ENCODE measurements at places on chromosomes 13 and 19.
A peak's percentile ranks its signal among the peaks of the same experiment; 100 is the strongest.

DNA sequence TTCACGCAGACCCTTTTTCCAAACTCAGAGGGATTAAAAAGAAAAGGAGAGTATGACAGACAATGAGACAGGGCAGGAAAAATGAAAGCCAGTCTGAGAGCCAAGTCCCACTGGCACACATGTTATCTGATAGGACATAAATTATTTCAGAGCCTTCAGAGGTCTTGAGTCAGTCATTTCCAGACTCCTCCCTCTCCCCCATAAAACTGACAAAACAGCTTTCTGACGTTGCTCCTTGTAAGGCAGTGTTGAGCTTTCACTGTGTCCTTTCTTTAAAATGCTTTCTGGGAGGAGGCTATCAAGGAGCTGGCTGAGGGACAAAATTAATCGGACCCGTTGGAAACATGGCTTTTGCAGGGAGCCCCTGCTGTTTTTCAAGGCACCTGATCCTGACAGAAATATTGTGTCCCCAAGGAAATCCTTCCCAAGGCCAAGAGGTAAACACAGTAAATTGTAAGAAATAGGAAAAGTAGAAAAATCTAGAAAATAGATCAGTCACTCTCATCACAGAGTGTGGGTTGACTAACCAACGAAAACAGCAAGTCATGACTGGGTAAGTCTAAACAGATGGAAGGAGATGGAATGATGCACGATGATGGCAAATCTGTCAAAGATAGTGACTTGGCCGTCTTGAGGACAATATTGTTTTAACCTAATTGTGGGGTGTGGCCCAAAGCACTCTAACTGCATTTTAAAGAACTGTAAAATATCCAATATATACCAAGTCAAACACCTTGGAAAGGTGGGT lies 89.7 kb downstream of the DCT start:
- no peak for DNase-seq

DNA sequence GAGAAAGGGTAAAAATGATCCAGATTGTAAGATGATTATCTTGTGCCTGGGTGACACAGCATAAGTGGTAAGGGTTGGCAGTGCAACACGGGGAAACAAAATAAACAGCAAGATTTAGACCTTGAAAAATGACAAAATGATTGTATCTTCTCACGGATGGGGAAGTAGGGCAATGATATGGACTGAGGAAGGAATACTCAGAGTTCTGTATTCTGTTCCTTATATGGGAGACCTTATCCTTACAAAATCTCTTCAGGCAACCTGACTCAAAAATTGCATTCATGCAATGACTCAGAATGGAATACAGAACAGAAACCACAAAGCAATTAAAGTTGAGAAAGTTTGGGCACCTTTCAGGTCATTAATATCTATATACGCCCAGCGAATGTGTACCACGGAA lies 149.0 kb downstream of the HS6ST3 start:
- DNase-seq: no peak

DNA sequence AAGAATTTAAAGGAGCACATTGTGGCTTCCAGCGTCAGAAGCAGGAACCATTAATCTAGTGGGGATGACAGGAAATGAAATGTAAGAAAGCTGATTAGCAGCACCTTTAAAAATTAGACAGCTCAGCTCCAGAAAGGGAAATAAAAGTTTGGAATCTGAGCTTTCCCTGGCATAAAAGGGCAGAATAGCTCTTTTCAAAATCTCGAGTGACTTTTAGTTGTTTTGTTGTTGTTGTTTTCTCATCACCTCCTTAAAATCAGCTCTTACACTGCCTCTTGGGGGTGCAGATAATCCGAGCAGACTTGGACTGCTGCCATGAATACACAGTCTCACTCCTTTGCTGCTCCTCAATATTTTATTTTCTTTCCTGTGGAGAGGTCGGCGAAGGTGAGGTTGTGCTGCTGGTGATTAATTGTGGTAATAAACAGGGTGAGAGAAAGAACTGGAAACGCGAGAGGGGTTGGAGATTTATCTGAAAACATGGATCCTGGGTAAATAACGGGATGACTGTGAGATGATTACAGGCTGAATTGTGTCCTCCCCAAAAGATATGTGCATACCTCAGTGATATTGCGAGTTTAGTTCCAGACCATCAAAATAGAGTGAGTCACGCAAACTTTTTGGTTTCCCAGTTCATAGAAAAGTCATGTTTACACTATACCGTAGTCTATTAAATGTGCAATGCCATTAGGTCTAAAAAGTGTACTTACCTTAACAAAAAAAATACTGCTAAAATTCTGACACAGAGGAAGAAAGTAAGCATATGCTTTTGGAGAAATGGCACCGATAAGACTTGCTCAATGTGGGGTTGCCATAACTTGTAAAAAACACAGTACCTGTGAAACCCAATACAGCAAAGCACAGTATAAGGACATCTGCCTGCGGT lies 787.7 kb downstream of the UQCRFS1 start:
- no peak for DNase-seq

DNA sequence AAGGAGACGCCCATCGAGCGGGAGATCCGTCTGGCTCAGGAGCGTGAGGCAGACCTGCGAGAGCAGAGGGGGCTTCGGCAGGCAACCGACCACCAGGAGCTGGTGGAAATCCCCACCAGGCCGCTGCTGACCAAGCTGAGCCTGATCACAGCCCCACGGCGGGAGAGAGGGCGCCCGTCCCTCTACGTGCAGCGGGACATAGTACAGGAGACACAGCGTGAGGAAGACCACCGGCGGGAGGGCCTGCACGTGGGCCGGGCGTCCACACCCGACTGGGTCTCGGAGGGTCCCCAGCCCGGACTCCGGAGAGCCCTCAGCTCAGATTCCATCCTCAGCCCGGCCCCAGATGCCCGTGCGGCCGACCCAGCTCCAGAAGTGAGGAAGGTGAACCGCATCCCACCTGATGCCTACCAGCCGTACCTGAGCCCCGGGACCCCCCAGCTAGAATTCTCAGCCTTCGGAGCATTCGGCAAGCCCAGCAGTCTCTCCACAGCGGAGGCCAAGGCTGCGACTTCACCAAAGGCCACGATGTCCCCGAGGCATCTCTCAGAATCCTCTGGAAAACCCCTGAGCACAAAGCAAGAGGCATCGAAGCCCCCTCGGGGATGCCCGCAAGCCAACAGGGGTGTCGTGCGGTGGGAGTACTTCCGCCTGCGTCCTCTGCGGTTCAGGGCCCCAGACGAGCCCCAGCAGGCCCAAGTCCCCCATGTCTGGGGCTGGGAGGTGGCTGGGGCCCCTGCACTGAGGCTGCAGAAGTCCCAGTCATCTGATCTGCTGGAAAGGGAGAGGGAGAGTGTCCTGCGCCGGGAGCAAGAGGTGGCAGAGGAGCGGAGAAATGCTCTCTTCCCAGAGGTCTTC lies 7.1 kb downstream of the MISP start:
- no peak for DNase-seq

GRCh38 chr19:3618144-3618810 lies 8.3 kb downstream of the CACTIN start:
- peak; percentile 39 for DNase-seq

GRCh38 chr19:55373306-55373992 lies 3.2 kb upstream of the TMEM190 start:
- no peak for DNase-seq

DNA sequence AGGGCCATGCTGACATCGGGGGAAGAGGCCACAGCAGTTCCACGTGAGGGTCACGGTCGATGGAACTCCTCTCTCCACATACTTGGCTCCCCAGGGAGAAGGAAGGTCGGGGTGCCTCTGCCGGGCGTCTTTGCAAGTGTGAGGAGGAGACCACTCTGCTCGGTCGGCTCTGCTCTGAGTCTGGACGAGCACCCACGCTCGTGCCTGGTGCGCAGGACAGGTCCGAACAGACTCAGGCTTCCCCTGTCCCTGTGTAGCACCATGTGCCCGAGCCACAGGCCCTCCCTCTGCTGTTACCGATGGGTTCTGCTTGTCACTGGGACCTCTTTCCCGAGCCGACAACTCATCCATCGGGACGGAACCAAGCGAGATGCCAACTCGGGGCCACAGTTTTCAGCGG lies 35.1 kb downstream of the TMEM255B start:
- no peak for DNase-seq

DNA sequence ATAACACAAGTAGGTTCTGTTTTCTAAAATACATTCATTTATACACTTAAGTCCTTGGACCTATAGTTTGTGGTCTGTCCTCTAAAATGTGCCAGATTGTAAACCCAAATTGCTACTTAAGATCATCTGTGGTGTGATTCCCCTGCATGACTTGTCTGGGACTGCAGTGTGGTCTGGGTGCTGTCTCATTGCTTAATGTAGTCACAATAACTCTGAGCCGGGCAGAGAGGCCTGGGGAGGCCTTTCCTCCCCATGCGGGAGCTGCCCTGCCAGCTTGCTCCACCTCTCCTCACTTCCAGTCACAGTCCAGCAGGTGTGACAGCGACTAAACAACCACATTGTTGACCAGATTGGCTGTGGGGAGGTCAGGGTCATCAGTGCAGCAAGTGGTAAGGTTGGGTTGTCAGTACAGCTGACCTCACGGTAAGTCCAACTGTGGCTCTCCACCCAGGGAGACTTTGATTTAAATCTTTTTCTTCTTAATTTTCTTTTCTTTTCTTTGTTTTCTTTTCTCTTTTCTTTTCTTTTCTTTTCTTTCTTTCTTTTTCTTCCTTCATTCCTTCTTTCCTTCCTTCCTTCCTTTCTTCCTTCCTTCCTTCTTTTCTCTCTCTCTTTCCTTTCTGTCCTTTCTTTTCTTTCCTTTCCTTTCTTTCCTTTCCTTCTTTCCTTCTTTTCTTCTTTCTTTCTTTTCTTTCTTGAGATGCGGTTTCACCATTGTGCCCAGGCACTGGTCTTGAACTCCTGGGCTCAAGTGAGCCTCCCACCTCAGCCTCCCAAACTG lies 4.4 kb upstream of the TUBA3C start:
- DNase-seq: no peak

DNA sequence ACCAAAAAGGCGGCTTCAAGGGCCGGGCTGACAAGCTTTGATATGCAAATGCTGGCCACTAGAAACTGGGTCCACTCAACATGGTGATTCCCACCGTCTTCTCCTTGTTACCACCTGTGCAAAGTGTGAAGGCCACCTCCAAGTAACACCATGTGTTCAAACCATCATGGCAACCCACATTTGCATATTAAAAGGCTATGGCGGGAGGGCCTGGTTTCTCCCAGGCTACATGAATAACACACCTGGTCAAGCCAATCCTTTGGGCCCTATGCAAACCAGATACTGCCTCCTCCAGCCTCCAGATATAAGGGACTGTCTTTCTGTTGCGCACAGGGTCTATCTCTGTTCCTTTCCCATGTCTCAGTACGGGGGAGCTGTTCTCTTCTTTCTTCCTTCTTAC lies 36.6 kb upstream of the ZSCAN5A start:
- DNase-seq: no peak

DNA sequence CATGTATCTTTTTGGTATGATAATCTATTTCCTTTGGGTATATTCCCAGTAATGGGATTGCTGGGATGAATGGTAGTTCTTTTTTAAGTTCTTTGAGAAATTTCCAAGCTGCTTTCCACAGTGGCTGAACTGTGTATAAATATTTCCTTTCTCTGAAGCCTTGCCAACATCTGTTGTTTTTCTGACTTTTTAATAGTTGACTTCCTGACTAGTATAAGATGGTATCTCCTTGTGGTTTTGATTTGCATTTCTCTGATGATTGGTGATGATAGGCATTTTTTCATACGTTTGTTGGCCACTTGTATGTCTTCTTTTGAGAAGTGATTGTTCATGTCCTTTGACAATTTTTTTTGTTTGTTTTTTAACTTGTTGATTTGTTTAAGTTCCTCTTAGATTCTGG lies 61.6 kb upstream of the PCDH17 start:
- DNase-seq: no peak

- no peak for DNase-seq
Observed at GRCh38 chr13:103287659-103288058, 221.4 kb upstream of the SLC10A2 start.

GRCh38 chr19:18377026-18377425 lies 8.9 kb upstream of the GDF15 start:
- DNase-seq: no peak

DNA sequence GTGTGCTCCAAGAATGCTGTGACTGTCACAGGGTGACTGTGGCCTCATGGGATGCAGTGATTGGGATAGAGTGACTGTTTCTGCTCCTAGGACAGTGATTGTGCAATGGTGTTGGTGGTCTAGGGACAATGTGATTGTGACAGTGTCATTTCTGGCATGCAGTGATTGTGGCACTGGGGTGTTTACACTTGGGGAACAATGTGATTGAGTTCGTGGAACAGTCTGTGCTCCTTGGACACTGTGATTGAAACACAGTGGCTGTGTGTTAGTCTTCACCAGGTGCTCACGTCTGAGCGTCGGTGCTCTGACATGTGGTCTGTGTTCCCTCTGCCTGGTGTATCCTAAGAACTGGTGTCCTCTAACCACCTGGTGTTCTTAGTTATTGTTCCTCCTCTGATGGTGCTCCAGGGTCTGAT lies 1.7 kb downstream of the PDE4A start:
- no peak for DNase-seq

DNA sequence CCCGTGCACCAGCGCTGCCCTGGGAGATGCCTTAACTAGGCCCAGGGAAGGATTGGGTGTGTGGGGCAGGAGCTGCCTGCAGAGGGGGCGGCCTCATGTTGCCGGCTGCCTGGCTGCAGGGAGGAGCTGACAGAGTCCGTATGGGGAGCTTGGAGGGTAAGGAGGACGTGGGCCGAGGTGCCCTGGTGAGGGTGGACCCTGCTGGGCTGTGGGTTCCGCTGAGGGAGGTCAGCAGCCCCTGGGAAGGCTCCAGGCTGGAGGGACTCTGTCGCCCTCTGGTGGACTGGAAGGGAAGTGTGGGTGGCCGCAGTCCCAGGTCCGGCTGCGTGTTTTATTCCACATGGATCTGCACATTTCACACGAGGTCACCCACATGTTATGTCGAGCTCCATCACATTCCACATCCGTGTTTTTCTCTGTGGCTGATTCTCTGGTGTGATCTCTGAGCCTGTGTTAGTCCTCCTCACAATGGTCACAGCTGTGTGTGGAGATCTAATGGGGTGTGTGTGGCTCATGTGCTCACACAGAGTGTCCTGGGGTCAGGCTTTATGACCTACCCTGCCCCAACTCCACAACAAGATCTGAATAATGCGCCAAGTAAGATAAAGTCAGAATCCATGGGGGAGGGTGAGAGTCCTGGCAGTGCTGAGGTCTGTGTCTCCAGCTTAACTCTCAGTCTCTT lies 1.8 kb upstream of the CEACAM8 start:
- DNase-seq: peak; percentile 15

GRCh38 chr19:54707962-54708361 lies 16.3 kb upstream of the KIR3DL3 start:
- DNase-seq: no peak

- DNase-seq: no peak
Observed at GRCh38 chr19:313988-314815, 23.0 kb upstream of the PLPP2 start.

- DNase-seq: no peak
Observed at GRCh38 chr19:55153652-55154264, 3.8 kb downstream of the TNNI3 start.

GRCh38 chr13:23558675-23559536 lies 11.3 kb upstream of the TNFRSF19 start:
- DNase-seq: no peak

Measured in stimulated activated CD4-positive, alpha-beta T cell treated with anti-CD3 and anti-CD28 coated beads, Interleukin-1b, Interleukin-23, amount 100 ng/mL, for 24 hours (primary cell).